ENCODE measurements at places on chromosomes 2 and 18.

DNA sequence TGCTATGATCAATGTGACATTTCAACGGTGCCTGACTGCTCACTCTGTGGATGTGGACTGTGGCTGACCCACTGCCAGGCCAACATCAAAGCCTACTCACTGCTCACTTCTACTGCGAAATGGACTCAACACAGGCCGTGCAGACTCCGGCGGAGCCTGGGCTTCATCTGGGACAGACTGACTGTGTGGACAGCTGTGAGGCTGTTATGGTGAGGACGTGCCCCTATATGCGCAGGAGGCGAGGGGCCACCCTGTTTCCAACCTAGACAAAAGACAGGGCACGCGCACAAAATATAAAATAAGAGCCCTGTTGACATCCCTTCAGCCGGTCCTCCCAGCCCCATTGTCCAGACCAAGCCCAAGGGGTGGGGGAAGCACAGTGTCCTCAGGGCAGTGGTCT lies 514.4 kb upstream of the RAB6C start:
- DNase-seq: no peak

GRCh38 chr2:228949831-228950230 lies 321.3 kb downstream of the PID1 start:
- DNase-seq: no peak

GRCh38 chr2:48984922-48985321 lies 169.4 kb downstream of the FSHR start:
- no peak for DNase-seq

- no peak for DNase-seq
These were observed 289.8 kb downstream of the ALPK2 start for GRCh38 chr18:58338961-58339592.

DNA sequence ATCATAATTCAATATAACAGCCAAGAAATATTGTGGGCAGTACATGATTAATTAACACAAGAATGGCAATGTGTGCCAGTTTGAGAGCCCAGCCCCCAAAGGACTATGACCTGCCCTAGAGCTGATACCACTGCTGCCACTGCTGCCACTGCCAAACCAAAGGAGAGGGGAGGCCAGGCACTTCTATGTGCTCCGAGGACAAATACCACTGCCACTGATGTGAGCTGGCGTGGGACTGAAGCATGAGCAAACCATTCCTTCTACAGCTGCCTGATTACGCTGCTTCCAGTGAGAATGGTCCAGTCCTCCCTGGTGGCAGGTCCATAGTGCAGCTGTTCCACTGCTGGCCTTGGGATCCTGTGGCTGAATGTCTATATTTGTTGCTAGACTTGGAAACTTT lies 392.2 kb downstream of the CCDC85A start:
- DNase-seq: no peak

DNA sequence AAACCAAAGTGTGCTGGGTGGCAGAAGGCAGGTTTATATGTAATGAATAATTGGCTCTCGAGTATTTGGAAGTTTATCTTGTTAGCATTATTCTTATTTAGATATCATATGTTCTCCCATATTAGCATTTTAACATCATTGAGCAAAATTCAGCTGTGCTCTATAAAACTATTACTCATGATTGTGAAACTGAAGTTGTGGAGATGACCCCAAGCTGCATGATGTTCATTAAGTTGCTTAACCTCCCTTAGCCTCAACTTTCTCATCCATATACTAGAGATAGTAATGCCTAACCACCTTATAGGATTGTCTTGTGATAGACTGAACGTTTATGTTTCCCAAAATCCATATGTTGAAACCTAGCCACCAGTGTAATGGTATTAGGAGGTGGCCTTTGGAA lies 346.3 kb downstream of the SATB2 start:
- DNase-seq: no peak

- no peak for DNase-seq
These were observed 174.6 kb downstream of the SRBD1 start for GRCh38 chr2:45436456-45436855.

DNA sequence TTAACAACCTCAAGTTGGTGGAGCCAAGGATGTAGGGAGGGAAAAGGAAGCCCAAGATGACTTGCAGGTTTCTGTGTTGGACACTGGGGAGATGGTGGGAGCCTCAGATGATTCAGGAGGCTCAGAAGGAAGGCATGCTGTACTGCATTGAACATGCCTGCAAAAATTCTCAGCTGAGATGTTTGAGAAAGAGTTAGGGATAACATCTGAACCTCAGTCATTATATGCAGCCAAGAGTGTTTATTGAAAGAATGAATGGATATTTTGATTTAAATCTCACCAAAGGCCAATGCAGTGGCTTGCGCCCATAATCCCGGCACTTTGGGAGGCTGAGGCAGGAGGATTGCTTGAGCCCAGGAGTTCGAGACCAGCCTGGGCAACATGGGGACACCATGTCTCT lies 243.0 kb downstream of the MYCN start:
- no peak for DNase-seq

- no peak for DNase-seq
These were observed 21.9 kb downstream of the NEMP2 start for GRCh38 chr2:190512539-190513095.

- no peak for DNase-seq
These were observed 9.8 kb downstream of the MALL start for GRCh38 chr2:110105608-110106467.

DNA sequence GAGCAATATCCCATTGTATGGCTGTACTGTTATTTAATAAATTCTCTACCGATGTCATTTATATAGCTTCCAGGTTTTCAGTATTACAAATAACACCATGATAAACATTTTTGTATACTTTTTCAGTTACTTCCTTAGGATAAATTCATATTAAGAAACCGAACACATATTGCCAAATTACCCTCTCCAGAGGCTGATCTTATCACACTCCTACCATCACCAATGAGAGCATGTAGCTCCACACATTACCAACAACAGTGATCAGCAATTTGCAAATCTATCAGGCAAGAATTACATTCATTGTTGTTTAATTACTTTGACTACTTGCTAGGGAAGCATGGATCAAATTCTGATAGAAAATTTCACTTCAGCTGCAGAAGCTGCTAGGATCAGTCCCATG lies 5.8 kb upstream of the NDUFV2 start:
- no peak for DNase-seq

GRCh38 chr2:85178980-85179411 lies 45.8 kb downstream of the TCF7L1 start:
- DNase-seq: no peak

- no peak for DNase-seq
These were observed 128.8 kb downstream of the ATL2 start for GRCh38 chr2:38248255-38248654.

GRCh38 chr2:118054213-118055008 lies 33.9 kb upstream of the INSIG2 start:
- DNase-seq: no peak

- no peak for DNase-seq
These were observed 3.2 kb upstream of the AAK1 start for GRCh38 chr2:69646714-69647113.

GRCh38 chr2:36954977-36955607 lies 11.2 kb downstream of the STRN start:
- no peak for DNase-seq

DNA sequence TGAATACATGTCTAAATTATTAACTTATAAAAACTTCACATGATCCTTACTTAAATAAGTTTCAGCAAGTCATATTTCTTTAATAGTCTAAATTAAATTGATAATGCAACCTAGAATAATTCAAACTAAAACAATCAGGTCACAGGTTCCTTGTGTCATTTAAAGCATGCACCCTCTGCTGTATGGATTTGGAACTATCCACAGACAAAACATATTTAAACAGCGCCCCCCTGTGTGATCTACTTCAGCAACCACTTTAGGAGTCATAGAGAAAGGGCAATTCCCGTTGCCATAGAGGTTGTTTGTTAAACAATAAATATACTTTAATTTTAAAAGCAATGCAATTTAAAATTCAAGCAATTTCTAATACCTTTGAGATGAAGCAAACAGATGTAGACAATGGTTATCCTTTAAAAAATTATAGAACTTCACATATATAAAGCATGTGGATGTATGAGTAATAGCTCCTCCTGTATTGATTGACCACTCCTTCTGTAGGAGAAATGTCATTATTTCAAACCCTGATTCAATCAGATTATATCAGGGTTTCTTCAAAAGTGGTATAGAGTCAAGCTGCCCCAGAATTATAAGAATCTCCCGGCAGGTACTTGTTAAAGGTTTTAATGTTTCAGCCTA lies 21.2 kb downstream of the GRB14 start:
- DNase-seq: no peak

GRCh38 chr2:128611421-128612320 lies 293.0 kb upstream of the HS6ST1 start:
- no peak for DNase-seq

Measured in cortex of kidney (tissue), 1 donor.